Inflammatory macrophage (primary cell): ENCODE measurements at places on chromosomes 12 and 14.

- peak; percentile 69 for DNase-seq
Observed at GRCh38 chr12:108907839-108908351, 28.0 kb downstream of the DAO start.

GRCh38 chr14:58765418-58765831 lies 127.7 kb downstream of the DACT1 start:
- no peak for DNase-seq

DNA sequence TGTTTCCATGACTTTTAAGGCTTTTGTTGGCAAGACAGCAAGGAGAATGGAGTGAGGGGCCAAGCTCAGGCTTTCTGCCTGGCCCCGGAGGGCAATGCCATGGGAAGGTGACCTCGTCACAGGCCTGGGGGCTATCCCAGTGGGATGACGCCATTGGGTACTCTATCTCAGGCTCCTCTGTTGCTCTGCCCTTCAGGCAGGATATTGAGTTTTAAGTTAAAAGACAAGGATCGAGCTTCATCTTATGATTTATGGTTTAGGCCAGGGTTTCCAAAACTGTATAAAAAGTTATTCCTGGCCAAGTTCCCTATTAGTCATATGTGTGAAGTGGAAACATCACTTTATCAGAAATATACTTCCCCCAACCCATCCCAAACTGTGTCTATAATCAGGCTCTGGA lies 127.7 kb downstream of the ZFP36L1 start:
- no peak for DNase-seq

- DNase-seq: no peak
Observed at GRCh38 chr12:23585782-23586163, 363.7 kb downstream of the SOX5 start.

DNA sequence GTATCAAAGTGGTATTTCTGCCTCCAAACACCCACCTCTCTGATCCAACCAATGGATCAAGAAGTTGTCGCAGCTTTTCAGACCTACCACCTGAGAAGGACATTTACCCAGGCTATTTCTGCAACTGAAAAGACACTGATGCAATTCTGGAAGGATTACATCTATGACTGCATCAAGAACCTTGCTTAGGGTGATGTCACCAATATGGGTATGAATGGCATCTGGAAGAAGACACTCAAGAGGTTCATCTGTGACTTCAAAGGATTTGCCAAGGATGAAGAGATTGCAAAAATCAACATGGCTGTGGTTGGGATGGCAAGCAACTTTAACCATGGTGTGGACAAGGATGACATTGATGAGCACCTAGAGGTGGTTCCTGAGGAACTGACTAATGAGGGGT lies 154.2 kb downstream of the PCNX1 start:
- no peak for DNase-seq

DNA sequence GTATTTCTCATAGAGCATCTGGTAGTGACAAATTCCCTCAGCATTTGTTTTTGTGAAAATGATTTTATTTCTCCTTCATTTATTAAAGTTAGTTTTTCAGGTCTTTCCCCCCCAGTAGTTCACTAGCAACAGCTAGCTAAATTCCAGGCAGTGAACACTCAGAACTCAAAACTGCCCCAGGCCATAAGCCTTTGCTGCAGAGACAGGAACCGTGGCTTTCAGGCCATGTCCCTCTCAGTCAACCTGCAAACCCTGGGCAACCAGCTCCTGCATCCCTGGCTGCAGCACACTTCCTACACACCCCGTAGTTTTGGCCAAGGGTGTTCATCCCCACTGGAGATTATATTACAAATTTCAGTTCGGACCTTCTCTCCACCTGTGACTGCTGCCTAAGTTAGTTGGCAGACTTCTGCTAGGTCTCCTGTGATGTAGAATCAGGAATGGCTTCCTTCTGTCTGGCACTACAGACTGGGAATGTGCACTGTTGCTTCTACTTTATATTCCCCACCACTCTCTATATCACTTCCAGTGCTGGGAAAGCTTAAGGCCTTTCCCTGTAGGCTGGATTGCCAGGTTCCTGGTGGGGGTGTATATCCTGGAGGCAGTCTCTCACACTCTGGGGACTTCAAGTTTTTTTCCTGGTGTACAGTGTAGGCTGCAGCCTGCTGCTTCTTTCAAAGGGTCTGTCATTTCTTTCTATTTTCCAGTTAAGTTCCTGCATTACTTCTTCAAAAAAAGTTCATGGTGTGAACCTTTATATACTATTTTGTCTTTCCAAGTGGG lies 924.4 kb upstream of the LRFN5 start:
- DNase-seq: no peak

GRCh38 chr12:104154286-104154685 lies 16.3 kb upstream of the NFYB start:
- peak; percentile 55 for DNase-seq

DNA sequence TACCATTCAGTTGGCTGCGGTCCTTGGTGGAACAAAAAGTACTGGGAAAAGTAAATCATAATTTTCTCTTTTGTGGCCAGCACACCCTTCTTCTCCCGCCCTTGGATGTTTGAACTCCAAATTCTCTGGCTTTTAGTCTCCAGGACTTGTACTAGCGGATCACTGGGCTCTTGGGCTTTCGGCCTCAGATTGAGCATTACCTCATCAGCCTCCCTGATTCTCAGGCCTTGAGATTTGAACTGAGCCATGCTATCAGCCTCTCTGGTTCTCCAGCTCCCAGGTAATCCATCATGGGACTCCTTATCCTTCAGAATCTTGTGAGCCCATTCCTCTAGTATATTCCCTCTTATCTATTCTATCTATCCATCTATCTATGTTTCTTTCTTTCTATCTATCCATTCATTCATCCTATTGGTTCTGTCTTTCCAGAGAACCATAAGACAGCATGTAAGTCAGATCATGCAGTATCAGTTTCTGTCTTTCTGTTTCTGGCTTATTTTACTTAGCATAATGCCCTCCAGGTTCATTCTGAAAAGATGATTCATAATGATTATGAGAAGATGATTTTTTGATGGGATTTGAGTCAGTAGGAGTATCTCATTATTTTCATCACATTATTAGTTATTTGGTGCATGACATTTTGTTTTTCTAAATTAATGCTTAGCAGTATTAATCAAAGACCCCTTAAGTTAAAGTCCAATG lies 814.9 kb downstream of the LRFN5 start:
- no peak for DNase-seq

GRCh38 chr12:124098887-124099286 lies 125.9 kb downstream of the ZNF664 start:
- DNase-seq: no peak

DNA sequence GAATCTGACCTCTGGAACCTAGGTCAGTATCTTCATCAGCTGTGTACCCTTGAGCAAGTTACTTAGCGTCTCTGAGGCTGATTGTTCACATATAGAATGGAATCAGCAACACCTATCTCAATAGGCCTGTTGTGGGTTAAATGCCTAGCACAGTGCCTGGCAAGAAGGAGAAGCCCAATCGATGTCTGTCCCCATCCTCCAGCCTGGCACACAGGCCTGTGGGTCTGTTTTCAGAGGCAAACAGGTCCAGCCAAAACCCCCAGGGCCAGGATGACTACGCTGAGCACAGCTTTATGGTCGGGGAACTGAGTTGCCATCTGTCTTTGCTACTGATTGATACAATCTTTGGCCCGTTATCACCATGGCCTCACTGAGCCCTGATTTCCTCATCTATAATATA lies 89.2 kb downstream of the NUAK1 start:
- DNase-seq: no peak

DNA sequence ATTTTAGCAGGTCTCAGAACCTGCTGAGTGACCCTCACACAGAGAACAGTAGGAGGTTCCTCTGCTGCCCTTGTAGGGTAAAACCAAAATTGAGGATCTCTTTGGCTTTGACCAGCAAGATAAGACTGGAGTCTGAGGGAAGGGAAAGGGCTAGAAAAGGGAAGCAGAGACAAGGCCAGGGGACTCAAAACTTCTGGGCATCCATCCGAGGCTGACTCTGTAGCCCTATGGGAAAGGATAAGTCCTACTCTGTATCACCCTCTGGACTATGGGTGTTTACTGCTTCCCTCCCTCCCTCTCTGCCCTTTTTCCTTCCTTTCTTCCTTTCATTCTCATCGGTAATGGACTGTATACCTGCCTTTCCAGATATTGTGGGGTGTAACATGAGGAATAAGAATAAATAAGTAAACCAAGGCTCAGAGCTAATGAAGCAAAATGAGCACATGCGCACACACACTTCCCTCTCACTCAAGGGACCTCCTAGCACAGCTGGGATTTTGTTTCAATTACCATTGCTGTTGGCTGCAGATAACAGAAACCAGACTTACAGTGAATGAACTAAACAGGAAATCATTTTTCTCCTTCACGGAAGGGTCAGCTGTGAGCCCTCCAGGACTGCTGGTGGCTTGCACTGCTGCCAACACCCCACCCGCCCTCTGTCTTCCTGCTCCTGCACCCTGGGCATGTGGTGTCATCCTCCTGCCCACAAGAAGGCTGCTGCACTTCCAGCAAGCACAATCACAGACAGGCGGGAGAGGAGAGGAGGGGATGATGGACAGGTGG lies 404.4 kb upstream of the CCDC196 start:
- no peak for DNase-seq

GRCh38 chr14:71511152-71511551 lies 421.1 kb upstream of the RGS6 start:
- no peak for DNase-seq

DNA sequence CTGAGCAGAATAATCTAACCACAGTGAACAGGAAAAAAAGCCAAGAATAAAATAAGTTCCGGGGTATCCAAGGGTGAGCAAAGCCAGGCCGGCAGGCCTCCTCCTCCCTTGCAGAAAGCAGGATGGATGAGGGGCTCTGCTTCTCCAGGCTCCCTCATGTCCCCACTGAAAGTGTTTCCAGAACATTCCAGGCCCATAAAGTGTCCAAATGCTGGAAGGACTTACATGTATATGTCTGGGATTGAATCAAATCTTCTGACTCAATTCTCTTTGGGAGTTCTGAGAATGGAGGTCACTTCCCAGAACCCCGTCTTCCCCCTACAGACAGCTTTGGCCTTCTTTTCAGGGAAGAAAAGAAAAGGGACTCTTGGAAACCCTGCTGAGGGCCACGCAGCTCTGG lies 25.0 kb upstream of the BDKRB1 start:
- no peak for DNase-seq
